Cortex of kidney (tissue), 1 donor: ENCODE measurements at places on chromosomes 11 and 22.

- no peak for DNase-seq
Observed at GRCh38 chr22:26234296-26234695, 65.0 kb downstream of the SEZ6L start.

DNA sequence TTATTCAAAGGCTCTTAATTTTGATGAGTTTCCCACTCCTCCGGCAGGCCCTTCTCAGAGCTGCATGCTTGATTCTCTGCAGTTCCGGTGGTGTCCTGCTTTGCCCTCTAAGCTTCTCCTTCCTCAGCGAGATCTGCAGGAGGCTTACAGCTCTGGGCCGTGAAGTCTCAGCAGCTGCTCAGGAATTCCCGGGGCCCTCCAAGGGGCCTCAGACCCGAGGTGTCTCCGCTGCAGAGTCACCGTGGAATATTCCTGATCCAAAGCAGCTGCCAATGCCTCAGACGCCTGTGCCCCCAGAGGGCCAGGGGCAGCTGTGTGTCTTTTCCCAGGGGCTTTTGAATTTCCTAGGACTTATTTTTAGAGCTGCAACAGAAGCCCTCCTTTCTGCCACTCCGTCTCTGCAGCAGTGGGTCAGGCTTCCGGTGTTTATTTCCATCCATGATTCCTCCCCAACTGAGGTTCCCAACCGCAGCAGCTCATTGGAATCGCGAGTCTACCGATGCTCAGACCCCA, 37.2 kb downstream of the RPS6KA4 start:
- no peak for DNase-seq

- DNase-seq, result no peak
Observed at GRCh38 chr22:28943501-28943879, 60.1 kb downstream of the ZNRF3 start.

DNA sequence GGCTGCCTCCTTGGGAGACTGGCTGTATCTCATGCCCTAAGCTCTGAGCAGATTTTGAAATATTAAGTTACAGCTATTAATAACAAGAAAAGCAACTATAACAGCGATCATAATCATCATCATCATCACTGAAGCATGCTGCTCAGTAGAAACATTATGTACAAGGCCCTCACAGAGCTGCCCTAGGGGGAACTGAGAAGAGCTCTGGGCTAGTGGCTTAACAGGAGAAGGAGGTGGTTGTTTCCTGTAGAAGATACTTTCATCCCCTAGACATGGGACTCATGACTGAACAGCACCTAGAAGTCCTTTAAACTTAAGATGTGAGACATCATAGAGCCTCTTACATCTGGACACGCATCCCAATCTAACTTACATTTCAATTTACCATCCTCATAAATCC, 332.8 kb upstream of the PLET1 start:
- no peak for DNase-seq

GRCh38 chr22:17823226-17823625, 49.0 kb upstream of the BID start:
- no peak for DNase-seq

DNA sequence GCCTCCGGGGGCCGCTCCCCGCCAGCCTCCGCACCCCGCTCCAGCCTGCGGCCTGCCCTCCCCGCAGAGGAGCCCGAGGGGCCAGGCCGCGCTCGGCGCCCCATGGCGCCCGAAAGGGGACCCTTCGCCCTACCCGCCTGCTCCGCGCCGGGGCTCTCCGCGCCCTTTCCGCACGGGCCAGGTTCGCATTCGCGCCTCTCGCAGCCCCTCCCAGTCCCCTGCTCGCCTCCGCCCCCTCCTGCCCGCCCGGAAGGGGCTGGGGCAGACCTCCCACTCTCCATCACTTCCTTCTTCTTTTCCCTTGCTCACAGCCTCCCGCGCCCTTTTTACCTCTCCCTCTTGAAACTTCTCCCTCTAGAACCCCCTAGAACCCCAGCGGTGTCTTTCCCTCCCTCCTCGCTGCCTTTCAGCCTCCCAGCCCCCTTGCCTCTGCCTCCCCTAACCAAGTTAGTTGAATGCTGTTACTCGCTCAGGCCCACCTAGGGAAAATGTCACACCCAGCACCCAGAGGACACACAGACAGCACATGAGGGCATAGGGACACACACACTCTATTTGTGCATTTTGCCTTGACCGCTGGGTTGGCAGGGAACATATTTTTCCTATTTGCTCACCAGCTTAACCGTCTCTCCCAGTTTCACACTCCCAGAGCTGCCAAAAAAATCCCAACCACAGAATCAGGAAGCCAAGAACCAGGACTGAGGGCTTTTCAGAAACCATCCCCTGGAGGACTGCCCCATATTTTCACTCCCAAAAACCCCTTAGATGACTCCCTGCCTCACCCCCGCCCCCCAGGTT, at the start of gene SLC43A3:
TSS of gene SLC43A3 (minus strand) at position 193 of the 798 bp plus-strand sequence. CDS start 949 bp downstream, outside the sequence.
- no peak for DNase-seq
